Activated naive CD8-positive, alpha-beta T cell treated with anti-CD3 and anti-CD28 coated beads, Interleukin-2, amount 10 ng/mL, durations not matched to agents 7 days and 5 days (primary cell): ENCODE measurements at places on chromosomes 1 and 21. TPM values are rescaled to one million over a fixed set of nuclear protein-coding genes. Genes with fewer than 3 reads are reported as not detected.

DNA sequence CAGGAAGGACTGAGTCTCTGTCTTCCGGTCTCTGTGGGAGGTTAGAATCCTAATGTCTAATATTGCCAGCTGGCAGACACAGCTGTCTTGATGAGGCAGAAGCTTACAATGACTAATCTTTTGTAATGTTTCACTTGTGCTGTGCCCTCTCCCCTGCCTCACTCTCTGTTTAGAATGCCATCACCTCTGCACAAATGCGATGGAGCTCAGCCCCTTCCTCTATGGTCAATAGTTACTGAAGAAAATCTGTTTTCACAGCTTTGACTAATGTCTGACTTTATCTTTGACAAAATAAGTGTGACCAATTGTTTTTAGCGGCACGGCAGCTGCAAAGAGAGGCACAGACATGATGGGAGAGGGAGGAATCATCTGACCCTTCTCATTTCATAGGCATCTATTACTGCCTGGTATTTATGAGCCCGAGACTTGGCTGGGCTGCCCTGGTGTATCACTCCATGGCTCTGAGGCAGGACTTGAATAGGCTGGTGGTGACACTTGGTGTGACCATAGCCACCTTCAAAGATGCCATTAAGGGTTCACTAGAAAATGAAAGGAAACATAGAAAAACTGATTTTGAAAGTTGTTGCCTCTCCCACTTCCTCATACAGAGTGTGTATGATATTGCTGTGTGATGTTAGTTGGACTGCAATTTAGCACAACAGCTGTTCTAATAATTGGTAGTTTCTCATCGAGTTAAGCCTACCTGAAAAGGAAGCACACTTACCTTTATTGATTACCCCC lies 163.2 kb upstream of the NBPF11 start:
- H3K36me3 ChIP-seq: no peaks in the 10 kb centered on the region
- no peak overlapping the region for H3K4me3 ChIP-seq
- peaks cover 64% of the 10 kb centered on the region for H3K27me3 ChIP-seq
- DNase-seq: no peak
- no peak overlapping the region for H3K27ac ChIP-seq
- peaks cover 34% of the 10 kb centered on the region for H3K4me1 ChIP-seq

DNA sequence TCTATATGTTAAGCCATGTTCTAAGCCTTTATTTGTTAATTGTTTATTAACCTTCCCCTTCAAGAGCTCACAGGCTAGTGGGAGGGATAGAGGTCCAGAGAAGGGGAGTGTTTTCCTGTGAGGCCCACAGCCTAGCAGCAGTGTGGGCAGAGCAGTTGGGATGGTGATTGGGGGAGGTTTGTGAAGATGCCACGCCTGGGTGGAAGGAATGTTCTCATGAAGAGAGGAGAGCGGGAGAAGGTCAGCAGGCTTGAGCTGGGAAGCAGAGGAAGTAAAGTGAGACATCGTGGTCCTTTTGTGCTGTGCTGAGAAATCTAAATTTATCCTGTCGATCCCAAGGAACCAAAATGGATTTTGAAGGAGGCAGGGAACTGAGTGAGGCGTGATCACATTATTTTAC lies 42.6 kb downstream of the TRAPPC10 start:
- H3K4me1 ChIP-seq: peaks cover 11% of the 10 kb centered on the region
- no peak overlapping the region for H3K27ac ChIP-seq
- no peak overlapping the region for H3K4me3 ChIP-seq

Gene SLC30A7
- 34.6 TPM for total RNA-seq

Gene TRIM17
- total RNA-seq: 3.4 TPM

GRCh38 chr1:109170035-109170764 lies 43.5 kb upstream of the SARS1 start:
- H3K27me3 ChIP-seq: no peaks in the 10 kb centered on the region
- DNase-seq: no peak
- no peaks in the 10 kb centered on the region for H3K36me3 ChIP-seq
- no peak overlapping the region for H3K4me3 ChIP-seq
- peaks cover 13% of the 10 kb centered on the region for H3K4me1 ChIP-seq

- no peaks in the 10 kb centered on the region for H3K36me3 ChIP-seq
- no peaks in the 10 kb centered on the region for H3K4me1 ChIP-seq
- no peak overlapping the region for H3K4me3 ChIP-seq
- DNase-seq: no peak
- peaks cover 36% of the 10 kb centered on the region for H3K27me3 ChIP-seq
Measured at GRCh38 chr1:167136191-167136614, 42.3 kb downstream of the STYXL2 start.

- H3K4me3 ChIP-seq: no peak overlapping the region
- no peaks in the 10 kb centered on the region for H3K27me3 ChIP-seq
- no peak overlapping the region for H3K27ac ChIP-seq
- DNase-seq: no peak
Measured at GRCh38 chr1:75074831-75075395, 59.3 kb upstream of the LHX8 start.

DNA sequence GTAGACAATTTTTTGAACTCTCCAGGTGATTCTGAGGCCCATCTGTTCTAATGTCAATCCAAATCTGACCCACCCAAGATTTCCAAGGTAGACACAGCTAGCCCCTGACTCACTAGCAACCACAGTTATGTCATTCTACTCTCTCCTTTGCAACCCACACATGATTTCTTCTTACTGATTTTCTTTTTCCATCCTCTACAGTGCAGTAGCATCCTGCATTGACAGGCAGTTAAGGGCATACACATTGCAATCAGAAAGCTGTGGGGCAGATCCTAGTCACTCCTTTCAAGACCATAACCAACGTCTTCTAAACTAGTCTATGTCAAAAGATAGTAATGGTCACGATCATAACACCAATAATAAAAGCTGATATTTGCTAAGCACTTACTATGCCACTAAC lies 54.2 kb downstream of the JAK1 start:
- no peaks in the 10 kb centered on the region for H3K27me3 ChIP-seq
- no peak overlapping the region for H3K27ac ChIP-seq
- no peak overlapping the region for H3K4me3 ChIP-seq

GRCh38 chr21:40622531-40622930 lies 224.4 kb downstream of the DSCAM start:
- H3K27ac ChIP-seq: no peak overlapping the region
- no peak for DNase-seq
- H3K4me1 ChIP-seq: no peaks in the 10 kb centered on the region
- no peak overlapping the region for H3K4me3 ChIP-seq
- no peaks in the 10 kb centered on the region for H3K27me3 ChIP-seq

DNA sequence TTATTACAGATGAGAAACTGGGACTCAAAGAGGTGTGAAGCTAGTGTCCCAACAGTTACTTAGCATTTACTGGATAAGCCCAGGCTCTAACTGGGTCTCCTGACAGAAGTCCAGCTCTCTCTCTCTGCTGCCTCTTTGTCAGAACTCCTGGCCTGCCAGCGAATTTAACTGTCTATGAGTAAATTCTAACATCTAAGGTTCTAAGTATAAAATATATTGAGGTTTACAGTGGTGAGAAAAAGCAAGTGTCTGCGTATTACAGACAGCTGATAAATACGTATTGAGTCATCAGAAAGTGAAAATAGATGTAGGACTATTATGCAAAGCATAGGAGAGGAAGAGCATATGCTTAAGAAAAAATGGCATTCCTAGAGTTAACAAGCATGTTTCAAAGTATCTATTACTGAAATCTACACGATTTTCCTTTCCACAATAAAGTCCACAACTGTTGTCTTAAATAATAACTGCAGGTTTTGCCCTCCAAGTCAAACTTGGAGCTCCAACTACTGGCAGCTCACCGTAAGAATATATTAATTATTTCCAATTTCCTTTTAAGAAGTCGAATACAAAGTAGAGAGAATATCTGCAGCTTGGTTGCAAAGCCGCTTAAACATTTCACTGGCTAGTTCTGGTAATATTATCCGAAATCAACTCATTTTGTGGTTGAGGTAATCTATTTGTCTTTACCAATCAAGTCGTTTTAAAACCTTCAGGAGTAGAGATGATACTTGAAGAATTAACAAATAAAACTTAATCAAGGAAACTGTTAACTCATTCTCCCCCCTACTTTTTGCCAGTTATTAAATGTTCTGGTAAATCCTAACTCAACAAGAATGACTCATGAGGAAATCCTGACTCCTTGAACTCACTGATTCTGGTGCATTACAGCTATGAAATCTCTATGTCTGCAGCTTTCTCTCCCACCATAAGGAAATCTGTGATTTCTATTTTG lies 1.4 kb upstream of the RGS2 start:
- H3K27me3 ChIP-seq: peaks cover 2% of the 10 kb centered on the region
- peaks cover 2% of the 10 kb centered on the region for H3K36me3 ChIP-seq
- DNase-seq: no peak
- H3K4me1 ChIP-seq: peaks cover 19% of the 10 kb centered on the region
- peak overlapping the region; percentile 98 for H3K4me3 ChIP-seq
- peak overlapping the region; percentile 82 for H3K27ac ChIP-seq

- DNase-seq: no peak
- no peaks in the 10 kb centered on the region for H3K4me1 ChIP-seq
- no peak overlapping the region for H3K4me3 ChIP-seq
- H3K27me3 ChIP-seq: peaks cover 2% of the 10 kb centered on the region
- H3K36me3 ChIP-seq: no peaks in the 10 kb centered on the region
Measured at GRCh38 chr1:7011826-7012225, 226.6 kb downstream of the CAMTA1 start.
